Uterus (tissue), 4 donors: ENCODE measurements at places on chromosomes 1 and 21.

GRCh38 chr1:82483146-82483545, 682.4 kb downstream of the ADGRL2 start:
- DNase-seq, result no peak

DNA sequence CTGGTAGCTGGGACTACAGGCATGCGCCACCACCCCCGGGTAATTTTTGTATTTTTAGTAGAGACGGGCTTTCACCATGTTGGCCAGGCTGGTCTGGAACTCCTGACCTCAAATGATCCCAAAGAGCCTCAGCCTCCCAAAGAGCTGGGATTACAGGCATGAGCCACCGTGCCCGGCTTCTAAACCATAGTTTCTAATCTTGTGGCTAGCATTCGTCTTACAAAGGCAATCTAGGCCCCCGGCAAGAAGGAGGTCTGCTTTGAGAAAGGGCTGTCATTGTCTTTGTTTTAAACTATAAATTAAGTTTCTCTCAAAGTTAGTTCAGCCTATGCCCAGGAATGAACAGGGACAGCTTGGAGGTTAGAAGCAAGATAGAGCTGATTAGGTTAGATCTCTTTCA, 10.3 kb upstream of the L1TD1 start:
- DNase-seq, result no peak

- DNase-seq, result no peak
Observed at GRCh38 chr1:20998826-20999225, 177.9 kb downstream of the EIF4G3 start.

DNA sequence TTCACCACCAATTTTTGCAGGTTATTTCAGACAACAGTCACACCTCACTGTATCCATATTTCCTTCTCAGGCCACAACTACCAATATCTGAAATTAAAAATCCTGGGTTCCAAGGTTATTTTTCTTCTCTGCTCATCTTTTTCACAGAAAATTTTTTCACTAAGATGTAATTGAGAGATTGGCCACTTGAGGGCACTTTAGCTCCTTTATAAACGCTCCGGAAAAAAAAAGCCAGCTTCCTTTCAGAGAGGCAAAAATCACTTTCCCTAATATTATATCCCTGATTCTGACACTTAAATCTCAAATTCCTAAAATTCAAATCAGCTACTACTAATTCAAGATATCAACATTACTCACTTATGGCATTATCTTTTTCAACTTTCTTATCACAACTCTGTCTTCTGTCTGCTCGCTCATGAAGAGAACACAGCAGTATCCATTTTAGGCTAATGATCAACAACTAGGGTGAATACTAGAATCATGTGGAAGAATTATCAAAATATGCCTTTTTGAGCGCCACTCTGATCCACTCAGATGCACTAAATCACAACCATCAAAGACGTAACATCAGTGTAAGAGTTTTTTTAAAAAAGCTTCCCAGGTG, 101.4 kb upstream of the RGS1 start:
- DNase-seq, result no peak

GRCh38 chr1:203558064-203558760, 64.3 kb downstream of the OPTC start:
- peak; percentile 66 for DNase-seq

DNA sequence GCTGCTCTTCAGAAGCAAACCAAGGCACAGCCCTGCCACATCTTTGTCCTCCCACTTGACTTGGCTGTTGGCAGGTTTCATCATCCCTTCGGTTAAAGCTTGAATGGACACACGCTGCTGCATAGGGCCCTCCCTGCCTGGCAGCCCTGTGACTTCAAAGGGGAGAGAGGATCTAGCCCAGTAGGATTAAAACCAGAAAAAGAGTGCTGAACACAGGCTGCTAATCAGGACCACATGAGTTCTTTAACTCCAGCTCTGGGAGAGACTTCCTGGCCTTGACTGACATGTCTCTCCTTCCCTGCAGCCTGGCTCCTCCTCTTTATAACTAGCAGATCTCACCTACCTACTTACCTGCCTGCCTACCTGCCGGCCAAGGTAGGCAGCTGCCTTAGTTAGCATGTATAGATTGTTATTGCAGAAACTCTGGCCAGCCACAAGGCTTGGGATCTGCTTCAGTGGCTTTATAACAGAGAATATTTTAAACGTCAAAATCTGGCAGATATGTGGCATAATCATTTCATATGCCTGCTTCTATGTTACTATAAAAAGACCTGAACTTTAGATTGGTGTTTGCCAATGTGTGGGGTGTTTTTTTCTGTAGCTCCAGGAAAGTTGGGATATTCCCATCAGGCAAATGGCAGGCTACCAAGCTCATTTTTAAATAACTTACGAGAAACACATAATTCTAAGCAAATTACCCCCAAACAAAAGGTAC, 49.4 kb downstream of the ERG start:
- no peak for DNase-seq

GRCh38 chr1:1168451-1169411, 4.9 kb upstream of the TTLL10 start:
- DNase-seq, result no peak

DNA sequence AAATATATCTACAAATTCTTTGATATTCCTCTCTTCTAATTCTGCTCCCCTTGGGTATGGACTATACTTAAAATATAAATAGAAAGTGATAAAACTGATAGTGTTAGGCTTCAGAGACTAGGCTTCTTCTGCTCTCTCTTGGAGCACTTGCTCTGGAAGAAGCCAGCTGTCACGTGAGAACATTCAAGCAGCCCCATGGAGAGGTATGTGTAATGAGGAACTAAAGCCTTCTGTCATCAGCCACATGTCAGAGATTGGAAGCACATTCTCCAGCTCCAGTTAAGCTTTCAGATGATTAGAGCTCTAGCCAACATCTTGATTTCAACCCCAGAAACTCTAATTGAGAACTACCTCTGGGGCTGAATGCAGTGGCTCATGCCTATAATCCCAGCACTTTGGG, 34.3 kb downstream of the XKR8 start:
- DNase-seq, result no peak

GRCh38 chr1:85576266-85576641, 4.3 kb upstream of the CCN1 start:
- no peak for DNase-seq

DNA sequence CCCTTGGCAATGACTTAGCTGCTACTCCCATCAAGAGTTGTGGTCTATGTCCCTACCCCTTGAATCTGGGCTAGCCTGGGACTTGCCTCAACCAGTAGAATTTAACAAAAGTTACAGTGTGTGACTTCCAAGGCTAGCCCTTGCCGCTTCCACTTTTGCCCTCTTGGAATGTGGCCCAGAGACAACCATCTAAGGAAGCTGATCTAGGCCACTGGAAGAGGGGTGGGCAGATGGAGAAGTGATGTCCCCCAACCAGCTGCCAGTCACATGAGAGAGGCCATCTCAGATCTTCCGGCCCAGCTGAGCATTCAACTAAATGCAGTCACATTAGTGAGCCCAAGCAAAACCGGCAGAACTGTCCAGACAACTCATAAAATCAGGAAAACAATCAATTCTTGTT, 115.1 kb downstream of the TOMM20 start:
- DNase-seq, result no peak

DNA sequence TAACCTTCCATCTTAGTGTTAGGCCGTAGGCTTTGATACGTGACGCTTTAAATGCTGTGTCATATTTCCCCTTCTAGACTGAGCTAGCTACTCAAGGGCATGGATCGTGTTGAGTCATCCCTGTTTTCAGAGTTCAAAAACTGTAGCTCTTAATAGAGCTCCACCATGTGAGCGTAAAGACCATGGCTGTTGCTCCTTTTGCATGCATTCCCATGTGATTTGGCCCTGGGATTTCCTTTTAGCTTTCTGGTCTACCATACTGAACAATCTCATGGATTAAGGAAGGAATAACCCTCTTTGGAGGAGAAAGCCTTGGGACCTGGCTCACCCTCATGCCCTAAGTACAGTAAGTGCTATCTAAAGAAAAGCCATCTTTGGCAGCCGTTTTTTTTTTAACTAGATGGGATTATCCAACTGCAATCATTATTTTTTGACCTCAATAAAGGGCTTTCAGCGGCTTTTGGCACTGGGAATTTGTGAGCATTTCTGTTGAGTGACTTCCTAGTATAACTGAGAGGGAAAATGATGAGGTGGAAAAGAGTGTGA, 76.6 kb downstream of the PLPP3 start:
- no peak for DNase-seq

DNA sequence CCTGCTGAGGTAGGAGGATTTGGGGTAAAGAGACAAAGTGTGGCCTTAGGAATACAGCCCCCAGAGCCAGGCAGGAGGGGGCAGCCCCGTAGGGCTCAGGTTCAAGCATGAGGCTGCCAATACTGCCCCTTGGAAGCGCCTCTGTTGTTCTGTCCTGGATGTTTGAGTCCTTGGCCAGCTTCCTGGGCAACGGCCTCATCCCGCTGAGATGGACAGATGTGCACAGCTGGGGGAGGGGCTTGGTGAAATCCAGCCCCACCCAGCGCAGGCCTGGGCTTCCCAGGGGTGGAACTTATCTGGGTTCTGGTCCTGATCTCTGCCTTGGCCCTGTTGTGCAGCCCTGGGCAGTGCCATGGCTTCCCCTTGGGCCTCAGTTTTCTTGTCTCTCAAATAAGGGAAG, 34.8 kb upstream of the MAN1C1 start:
- no peak for DNase-seq

GRCh38 chr1:164183854-164184635, 374.9 kb upstream of the PBX1 start:
- no peak for DNase-seq

- DNase-seq, result no peak
Observed at GRCh38 chr1:29621826-29622435, 385.6 kb downstream of the PTPRU start.

DNA sequence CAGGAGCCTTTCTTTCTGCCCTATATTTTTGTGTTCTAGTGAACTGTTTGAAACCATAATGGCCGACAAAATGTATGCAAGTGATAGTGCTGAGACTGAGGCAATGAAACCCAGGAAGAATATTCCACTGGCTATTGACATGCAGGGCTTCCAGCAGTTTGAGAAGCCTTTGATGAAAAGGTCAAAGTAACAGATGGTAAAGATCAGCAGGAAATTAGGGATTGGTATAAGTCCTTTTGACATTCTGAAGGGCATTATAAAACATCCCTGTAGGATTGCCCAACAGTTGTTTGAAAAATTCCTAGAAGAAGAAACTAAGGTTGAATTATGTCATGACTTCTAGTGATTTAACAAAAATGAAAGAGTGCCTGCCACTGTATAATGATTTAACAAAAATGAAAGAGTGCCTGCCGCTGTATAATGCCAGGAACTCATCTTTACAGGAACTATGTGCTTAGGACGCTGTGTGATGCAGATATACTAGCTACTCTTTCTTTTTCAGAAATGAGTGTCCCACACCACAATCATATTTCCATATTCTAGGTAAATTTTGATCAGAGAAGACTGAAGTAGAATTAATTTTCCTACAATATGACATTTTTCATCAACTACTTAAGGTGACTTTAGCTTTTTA, 283.9 kb upstream of the ST6GALNAC5 start:
- no peak for DNase-seq

DNA sequence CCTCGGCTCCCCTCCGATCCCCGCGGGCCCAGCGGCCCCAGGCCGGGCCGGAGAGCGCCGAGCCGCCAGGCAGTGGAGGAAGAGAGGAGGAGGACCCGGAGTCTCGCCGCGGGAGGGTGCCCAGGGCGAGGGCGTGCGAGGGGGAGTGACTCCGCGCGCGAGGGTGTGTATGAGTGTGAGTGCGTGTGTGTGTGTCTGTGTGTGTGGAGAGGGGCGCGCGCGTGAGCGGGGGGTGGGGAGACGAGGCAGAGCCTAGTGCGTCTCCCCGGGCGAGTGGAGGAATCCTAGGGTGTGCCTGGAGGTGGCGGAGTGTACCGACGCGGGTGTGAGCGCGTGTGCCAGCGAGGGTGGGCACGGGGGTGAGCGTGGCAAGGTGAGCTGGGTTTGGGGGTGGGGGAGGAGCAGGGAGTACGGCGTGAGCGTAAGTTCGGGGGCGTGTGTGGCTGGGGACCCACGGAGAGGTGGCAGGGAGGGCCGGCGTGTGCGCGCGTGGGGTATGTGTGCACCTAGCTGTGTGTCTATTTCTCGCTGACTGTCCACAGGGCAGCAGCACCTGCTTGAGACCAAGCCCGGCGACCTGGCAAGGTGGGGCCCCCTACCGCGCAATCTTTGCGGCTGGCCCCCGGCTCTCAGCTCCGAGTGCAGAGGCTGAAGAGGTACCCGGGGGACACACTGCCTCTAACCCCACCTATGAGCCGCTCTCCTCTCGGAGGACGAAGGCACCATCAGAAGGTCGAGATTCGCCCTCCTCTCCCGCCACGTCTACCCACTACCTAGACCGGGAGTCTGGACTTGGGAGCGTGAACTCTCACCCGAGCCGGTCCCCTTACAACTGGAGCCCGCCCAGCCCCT, 784 bp upstream of the KCND3 start:
- peak; percentile 32 for DNase-seq

DNA sequence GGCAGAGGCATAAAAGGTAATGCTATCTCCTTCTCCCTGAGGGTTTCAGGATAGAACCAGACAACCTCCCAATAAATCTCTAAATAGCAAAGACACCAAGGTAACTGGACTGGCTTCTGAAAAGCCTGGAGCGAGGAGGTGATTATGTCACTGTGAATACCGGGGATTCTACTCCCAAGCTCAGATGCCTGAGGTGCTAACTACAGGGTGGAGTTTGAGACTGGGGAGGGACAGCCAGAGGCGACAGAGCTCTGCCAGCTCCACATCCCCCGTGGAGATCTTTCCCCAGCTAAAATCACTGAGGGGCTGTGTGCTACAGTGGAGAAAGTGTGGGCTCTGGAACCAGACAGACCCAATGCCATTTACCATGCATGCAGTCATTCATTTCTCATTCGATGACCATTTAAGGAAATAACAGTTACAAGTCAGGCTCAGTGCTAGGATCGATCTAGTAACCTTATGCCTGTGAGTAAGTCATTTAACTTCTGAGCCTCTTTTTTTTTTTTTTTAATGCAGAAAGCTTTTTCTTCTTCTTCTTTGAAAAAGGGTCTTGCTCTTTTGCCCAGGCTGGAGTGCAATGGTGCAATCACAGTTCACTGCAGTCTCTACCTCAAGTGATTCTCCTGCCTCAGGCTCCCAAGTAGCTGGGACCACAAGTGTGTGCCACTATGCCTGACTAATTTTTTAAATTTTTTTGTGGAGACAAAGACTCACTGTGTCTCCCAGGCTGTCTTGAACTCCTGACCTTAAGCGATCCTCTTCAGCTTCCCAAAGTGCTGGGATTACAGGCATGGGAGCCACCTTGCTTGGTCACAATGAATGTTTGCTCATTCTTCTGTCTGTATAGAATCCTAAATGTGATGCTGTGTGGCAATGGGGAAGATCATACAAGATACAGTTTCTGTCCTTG, 8.1 kb upstream of the SLC45A3 start:
- no peak for DNase-seq
